ENCODE measurements at places on chromosomes 3 and 15. TPM values are rescaled to one million over a fixed set of nuclear protein-coding genes. Genes with fewer than 3 reads are reported as not detected.
A peak's percentile ranks its signal among the peaks of the same experiment; 100 is the strongest.

DNA sequence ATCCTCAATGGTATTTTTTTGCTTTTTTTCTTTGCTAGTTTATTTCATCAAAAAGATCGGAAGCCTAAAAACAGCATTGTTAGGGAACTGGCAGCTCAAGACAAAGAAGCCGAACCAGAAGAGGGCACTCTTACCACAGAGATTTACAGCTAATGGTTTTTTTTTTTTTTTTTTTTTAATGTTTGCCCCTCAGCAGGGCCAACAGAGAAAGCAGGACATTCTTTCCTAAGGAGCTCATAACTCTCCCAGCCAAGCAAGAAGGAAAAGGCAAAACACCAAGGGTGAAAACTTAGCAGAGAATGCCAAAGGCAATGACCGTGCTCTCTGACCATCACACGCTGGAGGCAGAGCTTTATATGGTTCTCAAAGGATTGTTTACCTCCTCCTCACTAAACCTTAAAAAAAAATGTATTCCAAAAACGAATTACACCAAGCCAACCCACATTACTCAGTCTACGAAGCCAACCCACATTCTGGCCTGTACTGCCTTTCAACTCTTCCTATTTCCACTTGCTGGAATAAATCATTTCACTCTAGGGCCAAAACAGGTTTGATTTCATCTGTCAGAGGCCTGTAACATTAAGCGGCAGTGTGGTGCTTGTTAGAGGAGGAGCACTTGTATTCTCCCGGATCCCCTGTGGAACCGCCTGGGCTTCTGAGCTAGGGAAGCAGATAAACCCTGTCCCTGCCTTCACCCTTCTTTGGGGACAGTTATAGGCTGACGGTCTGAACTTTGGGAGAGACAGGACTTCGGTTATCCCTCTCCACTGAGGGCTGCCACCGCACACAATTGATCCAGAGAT, 35.6 kb upstream of the GYG1 start:
- peak; percentile 66 for DNase-seq

DNA sequence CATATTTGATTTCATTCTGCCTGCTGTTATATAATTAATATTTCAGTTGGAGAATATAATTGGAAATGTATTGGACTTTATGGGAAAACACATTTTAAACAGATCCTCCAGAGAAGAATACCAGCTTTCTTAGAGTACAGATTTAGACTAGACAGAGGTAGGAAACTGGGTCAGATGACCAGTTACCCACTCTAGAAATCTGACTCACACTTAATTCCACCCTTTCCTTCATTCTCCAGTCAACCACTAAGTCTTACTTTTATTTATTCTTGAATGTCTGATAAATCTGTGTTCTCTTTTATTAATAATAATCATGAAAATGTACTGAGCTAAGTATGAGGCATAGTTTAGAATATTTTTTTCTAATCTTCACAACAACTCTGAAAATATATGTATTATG, 110.7 kb downstream of the LRRC49 start:
- no peak for DNase-seq

GRCh38 chr3:87390821-87391220, 114.4 kb upstream of the POU1F1 start:
- no peak for DNase-seq

DNA sequence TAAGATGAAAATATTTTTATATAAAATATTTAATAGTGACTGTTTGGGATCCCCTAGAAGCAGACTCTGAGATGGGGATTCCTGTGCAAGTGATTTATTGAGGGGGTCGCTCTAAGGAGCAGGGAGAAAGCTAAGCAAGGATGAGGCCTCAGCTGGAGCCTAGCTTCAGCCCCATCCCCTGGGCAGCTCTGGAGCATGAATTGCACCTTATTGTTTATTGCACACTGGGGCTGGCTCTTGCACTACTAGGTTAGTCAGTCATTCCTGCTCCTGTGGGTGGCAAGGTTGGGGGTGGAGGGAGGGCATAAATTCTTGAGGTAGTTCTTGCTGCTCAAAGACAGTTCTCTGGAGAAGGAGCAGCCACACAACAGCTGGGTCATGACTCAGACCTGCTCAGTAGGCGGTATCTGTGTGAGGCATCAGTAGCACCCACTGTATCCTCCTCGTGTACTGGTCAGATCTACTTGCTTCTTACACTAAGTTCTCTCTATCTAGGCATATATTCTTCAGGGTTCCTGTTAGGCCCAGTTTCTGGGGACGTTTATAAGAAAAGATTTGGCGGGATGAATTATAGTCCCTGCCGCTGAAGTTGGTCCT, 27.2 kb upstream of the TNFSF10 start:
- no peak for DNase-seq

GRCh38 chr15:35705884-35706585, 160.1 kb upstream of the DPH6 start:
- no peak for DNase-seq

DNA sequence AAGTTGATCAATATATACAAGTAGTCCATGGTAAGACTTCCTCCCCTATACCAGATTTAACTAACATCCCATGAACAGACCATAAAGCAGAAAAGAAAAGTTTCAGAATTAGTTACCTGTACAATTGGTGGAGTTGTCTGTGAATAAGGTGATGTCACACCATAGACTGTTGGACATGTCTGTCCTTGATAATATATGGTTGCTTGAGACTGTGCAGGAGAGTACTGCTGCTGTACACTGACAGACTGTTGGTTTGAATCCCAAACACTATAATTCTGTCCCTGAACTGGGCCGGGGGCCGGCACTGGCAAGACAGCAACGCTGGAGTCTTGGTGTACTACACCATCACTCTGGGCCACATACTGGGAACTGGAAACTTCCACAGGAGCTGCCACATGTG, 77.2 kb downstream of the NBEAL2 start:
- no peak for DNase-seq

DNA sequence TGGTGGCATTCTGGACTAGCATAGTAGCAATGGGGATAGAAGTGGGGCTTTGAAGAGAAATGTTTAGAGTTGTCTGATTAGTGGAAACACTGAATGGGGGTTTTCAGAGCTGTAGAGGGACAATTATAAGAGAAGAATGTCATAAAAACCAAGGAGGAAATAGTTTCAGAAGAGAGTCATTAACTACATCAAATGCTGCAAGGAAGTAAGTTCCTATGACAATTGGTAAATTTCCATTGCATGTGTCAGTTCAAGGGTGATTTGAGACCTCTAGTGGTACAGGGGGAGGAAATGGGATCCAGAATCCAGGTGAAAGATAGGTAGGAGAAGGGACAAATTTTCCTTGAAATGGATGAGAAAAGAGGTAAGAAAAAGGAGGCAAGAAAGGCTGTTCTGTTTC, 68.3 kb upstream of the TBC1D5 start:
- DNase-seq: no peak

GRCh38 chr3:71107926-71108325, 475.6 kb downstream of the FOXP1 start:
- DNase-seq: no peak

- DNase-seq: no peak
Measured at GRCh38 chr3:65481085-65481484, 557.6 kb downstream of the MAGI1 start.

DNA sequence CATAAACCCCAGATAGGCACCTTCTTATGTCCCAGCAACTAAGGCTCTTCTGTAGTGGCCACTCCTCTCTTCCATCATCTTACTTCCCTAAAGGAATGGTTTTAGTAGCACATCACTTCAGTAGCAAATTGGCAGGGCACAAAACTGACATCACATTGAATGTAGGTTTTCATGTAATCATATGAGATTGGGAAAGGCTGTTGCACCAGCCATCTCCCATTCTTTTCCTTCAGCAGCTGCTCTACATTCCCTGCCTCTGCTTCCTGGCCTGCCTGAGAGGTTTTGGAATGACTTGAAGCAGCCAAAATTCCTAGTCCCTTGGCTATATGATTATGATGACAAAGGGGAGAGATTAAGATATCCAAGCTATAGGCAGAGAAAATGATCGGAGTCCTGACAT, 36.5 kb downstream of the NSUN3 start:
- DNase-seq: no peak

GRCh38 chr3:42898896-42899675, 6.9 kb upstream of the ZNF662 start:
- no peak for DNase-seq

DNA sequence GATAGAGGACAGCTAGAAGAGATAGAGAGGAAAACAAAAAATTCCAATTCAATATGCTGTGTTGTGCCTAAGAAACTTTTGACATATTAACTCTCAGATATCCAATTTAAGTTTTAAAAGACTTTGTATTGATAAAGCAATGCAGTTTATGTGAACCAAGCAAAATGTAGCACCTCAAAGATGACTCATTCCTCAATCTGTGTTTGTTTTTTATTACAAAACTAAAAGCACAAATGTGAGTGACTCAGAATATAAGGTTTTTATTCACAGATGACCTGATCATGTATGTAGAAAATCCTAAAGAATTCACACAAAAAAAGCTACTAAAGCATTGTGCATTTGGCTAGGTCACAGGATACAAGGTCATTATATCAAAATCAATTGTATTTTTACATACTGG, 11.1 kb downstream of the HCLS1 start:
- DNase-seq: no peak

DNA sequence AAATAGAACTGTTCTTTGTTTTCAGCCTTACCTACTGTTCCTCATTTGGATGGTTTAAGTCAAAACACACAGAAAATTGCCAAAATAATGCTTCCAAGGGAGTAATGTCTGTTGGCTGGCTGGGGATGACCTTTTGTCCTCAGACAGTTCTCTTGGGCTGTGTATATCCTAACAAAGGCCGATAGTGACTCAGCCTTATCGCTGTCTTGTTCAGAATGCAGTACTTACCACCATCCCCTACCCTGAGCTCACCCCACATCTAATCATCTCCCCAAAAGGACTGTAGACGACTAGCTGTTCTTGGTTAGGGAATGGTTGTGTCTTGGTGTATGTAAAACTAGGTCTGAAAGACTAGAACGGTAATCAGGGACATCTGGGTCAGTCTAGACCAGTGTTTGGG, 35.0 kb downstream of the RAB11A start:
- DNase-seq: no peak

DNA sequence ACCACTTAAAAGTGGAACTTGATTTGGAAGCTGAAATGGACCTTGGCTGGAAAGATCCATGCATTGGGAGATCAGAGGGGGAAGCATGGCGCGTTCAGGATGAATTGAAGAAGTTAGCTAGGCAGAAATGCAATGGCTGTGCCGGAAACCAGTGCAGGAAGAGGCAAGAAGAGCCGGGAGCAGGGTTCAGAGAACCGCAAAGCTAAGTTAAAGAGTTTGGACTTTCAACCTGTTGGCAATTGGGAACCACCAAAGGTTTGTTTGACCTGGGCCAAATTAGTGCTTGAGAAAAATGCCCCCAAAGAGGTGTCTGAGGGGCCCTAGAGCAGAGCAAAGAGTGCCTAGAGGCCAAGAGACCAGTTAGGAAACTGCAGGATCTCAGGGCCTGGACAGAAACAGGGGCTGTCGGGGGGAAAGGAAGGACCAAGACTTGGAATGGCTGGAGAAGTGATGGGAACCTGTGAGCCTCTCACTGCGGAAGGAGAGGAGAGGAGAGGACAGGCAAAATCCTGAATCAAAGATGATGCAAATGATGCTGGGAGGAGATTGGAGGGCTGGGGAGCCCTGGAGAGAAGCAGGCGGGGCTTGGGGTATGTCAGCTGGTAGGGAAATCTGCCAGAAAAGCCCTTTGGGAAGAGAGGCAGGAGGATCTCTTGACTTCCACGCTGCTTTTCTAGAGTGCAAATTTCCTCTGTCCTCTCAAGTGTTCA, 49.3 kb downstream of the FAM174B start:
- DNase-seq: no peak

DNA sequence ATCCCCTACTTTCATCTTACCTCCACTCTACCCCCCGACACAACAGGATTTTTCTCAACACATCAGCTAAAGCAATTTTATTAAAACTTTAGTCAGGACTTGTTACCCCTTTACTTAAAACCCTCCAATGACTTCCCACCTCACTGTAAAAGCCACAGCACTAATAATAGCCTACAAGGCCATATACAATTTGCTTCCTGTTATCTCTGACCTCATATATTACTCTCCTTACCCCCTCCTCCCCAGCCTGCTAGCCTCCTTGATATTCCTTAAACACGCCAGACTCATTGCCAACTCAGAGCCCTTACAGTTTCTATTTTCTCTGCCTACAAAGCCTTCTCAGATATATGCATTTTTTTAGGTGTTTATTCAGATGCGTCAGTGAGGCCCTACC, 54.4 kb downstream of the DCUN1D1 start:
- DNase-seq: no peak

GRCh38 chr15:20356444-20356910, 185.1 kb downstream of the GOLGA6L6 start:
- no peak for DNase-seq

- no peak for DNase-seq
Measured at GRCh38 chr15:47644722-47645121, 72.6 kb upstream of the SEMA6D start.

DNA sequence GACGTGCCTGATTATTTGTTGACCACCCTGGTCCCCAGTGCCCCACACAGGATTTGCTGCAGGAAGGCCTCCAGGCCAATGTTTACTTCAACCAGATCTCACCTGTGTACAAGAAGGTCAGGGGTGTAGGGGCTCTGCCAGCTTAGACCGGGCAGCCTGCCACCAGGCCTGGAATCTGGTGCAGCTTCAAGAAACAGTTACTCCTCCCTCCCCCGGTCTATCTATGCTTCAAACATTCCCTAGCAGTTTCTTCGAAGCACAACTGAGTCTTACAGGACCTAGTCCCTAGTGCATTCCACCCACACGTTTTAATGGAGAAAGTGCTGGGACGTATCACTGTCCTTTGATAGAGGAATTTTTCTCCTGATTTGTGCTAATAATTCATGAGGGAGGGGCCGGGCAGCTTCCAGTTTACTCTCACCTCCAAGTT, 8.0 kb downstream of the SH3BP5 start:
- no peak for DNase-seq

DNA sequence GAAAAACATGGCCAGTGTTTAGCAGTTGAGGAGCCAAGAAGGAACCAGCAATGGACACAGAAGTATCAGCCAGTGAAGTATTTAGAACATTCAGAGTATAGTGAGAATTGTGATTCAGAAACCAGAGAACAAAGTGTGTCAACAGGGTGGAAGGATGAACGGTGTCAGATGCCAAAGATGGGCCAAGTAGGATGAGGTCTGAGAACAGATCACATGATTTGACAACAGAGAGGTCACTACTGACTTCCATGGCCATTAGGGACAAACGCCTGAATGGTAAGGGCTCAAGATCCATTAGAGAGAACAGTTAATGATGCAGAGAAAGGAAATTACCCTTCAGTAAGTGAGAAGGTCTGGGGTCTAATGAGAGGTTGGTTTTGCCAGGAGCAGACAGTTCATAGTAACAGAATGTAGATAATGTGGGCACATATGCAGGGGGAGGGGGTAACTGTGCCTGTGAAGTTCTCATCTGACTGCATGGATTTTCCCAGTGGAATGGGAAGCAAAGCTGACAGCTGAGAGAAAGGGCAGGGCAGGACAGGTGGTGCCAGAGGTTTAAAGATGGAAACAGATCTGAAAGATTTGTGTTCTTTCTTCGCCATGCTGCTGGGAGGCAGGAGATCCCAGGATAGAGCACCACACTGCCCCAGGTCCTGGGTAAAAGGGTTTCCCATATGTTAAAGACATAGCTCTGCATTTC, 4.8 kb upstream of the ACAD9 start:
- DNase-seq: no peak

The GRK7 gene
- polyA plus RNA-seq: 0.05 TPM

The GORASP1 gene
- polyA plus RNA-seq: 61.6 TPM

The PLSCR4 gene
- polyA plus RNA-seq: 45.2 TPM

The ISLR gene
- polyA plus RNA-seq: 82.1 TPM

The KLHDC8B gene
- polyA plus RNA-seq: 80.8 TPM

The TYRO3 gene
- polyA plus RNA-seq: 8.6 TPM

The SH2D7 gene
- not detected for polyA plus RNA-seq

The TP53BP1 gene
- polyA plus RNA-seq: 16.7 TPM

The MELTF gene
- polyA plus RNA-seq: 4.9 TPM

The MBD4 gene
- polyA plus RNA-seq: 20.7 TPM

Measured in urinary bladder (tissue), 4 donors.